Smooth muscle cell of trachea (primary cell): ENCODE measurements at places on chromosomes 7 and 10. TPM values are rescaled to one million over a fixed set of nuclear protein-coding genes. Genes with fewer than 3 reads are reported as not detected.

UNCX gene
- not detected in 2 replicates for total RNA-seq

PTPRZ1 gene
- 1.0 TPM in 1 of 2 replicates, not detected in the other for total RNA-seq

TAS2R5 gene
- 0.73 and 1.7 TPM in 2 replicates for total RNA-seq

NAT16 gene
- not detected in 2 replicates for total RNA-seq

MYL10 gene
- not detected in 2 replicates for total RNA-seq

LMOD2 gene
- not detected in 2 replicates for total RNA-seq

SPDYE9 gene
- total RNA-seq = under 0.01 TPM in 1 of 2 replicates, not detected in the other

GOLGA7B gene
- not detected in 2 replicates for total RNA-seq

CREM gene
- total RNA-seq = 24.6 and 36.4 TPM in 2 replicates

PRLHR gene
- not detected in 2 replicates for total RNA-seq

SFTPA1 gene
- total RNA-seq = not detected in 2 replicates

VCL gene
- 261 and 275 TPM in 2 replicates for total RNA-seq

HABP2 gene
- total RNA-seq = not detected in 2 replicates

MBL2 gene
- not detected in 2 replicates for total RNA-seq

GPC2 gene
- 1.8 and 2.6 TPM in 2 replicates for total RNA-seq

SLC18A2 gene
- under 0.01 TPM in 2 replicates for total RNA-seq
